ENCODE measurements at places on chromosomes 3 and 15. TPM values are rescaled to one million over a fixed set of nuclear protein-coding genes. Genes with fewer than 3 reads are reported as not detected.

GRCh38 chr3:126077754-126078153 is 6.2 kb downstream of the SLC41A3 start:
- no peak for DNase-seq

DNA sequence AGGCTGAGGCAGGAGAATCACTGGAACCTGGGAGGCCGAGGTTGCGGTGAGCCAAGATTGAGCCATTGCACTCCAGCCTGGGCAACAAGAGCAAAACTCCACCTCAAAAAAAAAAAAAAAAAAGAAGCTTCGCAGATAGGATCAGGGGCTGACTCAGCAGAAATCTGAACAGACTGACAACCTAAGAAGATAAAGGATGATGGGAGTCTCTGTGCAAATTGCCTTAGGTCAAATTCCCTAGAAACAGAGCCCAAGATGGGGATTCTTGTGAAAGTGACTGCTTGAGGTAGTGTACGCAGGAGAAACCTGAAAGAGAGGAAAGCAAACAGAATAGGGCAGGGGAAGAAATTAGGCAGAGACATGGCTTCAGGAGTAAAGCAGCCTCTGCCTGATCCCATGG is 160.8 kb upstream of the LRIG1 start:
- DNase-seq = no peak

DNA sequence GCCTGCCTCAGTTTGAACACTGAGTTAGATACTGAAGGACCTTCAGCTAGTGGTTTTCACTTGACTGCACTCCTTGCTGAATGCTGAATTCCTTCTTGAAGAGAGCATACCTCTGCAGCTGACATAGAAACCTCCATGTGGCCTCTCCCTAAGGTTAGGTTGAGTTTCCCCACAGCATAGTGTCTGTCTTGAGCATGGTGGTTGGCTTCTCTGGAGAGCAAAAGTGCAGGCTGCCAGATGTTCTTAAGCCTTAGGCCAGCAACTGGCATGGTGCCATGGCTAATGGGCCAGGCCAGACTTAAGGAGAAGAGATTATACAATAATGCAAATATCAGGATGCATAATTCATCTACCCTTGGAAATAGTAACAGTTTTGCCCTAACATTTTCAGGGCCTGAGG is 545.6 kb upstream of the ZNF385D start:
- no peak for DNase-seq

Gene NR2E3
- 0.33 TPM for total RNA-seq

GRCh38 chr3:41848753-41849574 is 112.9 kb downstream of the ULK4 start:
- DNase-seq = no peak

Gene LRRC3B
- total RNA-seq = not detected

DNA sequence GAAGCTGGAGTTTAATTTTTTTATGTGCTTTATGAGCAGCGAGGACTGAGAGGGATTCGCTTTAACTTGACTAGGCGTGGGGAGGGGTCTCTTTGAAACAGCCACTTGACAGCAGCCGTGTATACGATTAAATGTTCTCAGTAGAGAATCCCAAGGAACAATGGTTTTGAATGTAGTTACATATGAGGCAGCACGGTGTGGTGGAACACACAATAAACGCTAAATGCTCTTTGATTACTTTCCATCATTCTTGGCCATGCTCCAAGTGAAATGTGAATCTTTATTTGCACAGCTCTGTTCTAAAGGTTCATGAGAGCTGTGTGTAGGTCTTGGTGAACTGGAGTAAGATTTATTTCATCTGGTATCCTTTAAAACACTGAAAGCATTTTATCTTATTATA is 251.4 kb upstream of the TGFBR2 start:
- no peak for DNase-seq

- peak; percentile 61 for DNase-seq
Measured at GRCh38 chr15:74783072-74783807, 1.4 kb downstream of the CSK start.

GRCh38 chr3:161890147-161890625 is 393.6 kb downstream of the OTOL1 start:
- DNase-seq = no peak

DNA sequence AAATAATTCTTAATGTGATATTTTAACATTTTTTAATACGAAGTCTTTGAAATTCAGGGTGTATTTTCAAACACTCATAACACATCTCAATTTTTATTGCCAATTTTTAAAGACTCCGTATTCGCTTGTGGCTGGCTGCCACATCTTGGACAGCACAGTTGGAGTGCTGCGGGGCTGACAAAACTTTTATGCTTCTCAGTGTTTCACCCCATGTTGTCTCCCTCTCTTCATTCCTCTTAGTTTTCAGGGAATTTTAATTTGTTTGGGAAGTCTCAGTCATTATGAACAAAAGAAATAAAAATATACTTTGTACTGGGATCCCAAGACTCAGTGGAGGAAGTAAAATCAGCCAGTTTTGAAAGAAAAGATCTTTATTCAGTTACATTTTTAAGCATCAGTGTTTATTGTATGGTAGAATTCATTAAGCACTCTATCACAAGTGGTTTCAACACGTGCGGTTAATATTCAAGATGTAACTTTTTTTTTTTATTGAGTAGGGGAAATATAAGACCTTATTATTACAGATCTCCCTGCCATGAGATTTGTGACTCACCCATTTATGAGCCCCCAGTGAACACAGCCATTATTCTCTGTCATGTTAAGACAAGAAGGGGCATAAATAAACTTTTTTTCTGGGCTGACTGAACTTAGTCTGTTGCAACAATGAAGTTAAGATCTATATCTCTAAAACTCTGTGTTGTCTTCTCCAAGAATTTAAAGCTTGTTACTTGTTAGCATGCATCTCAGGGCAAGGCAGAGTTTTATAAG is 26.8 kb downstream of the KAT2B start:
- no peak for DNase-seq

GRCh38 chr3:37147666-37148065 is 26.7 kb downstream of the LRRFIP2 start:
- DNase-seq = no peak

DNA sequence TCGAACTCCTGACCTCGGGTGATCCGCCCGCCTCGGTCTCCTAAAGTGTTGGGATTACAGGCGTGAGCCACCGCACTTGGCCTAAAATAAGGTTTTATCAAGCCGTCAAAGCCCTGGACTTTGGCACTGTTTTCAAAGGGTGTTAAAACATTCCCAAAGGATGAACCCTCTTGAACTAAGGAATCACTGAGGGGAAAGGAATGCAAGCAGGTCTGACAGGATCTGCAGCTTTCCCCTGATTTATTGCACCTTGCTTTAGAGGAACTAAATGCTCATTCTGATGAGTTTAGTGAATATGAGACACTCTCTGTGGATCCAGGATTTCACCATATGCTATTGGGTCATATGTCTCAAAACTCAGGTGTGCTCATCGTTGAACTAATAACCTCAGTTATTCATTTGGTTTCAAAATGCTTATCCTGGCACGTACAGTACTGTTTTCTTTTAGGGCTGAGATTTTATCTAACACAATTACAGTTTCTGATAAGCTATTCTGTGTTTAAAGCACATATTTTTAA is 63.0 kb upstream of the TSC22D2 start:
- DNase-seq = peak; percentile 50
